ENCODE measurements at places on chromosomes 12 and 14.

- no peak for DNase-seq
These were observed 97.2 kb downstream of the LGMN start for GRCh38 chr14:92651106-92651757.

DNA sequence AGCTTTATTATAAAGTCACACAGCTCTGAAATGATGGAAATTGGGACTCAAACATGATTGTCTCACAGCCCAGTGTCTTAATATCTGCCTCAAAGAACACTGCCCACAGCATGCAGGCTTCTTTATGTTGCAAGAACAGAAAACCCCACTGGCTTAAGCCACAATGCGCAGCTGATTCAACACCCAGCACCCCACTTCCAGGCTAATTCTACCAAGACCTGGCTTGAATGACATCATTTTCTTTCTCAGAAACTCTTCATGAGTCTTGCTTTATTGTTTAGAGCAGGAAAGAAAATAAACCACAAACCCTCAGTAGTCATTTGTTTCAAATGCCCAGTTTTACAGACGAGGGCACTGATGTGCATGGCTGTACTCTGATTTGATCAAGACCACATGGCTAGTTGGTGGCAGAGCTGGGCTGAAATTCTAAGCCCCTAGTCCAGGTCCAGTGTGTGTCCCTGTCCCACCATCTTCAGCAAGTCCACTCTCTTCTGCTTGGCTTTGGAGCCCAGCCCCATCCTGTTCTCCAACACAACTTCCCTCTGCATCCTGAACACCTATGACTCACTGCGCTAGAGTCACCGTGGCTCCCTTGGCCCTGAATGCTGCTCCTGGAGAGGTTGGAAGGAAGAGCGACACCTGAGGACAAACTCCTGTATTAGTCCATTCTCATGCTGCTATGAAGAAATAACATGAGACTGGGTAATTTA is 50.3 kb upstream of the SRSF5 start:
- DNase-seq, result peak; percentile 96

GRCh38 chr12:93231938-93232337 is 145.8 kb upstream of the NUDT4 start:
- DNase-seq, result no peak

GRCh38 chr14:25050269-25051150 is 563 bp upstream of the STXBP6 start:
- DNase-seq, result peak; percentile 75

DNA sequence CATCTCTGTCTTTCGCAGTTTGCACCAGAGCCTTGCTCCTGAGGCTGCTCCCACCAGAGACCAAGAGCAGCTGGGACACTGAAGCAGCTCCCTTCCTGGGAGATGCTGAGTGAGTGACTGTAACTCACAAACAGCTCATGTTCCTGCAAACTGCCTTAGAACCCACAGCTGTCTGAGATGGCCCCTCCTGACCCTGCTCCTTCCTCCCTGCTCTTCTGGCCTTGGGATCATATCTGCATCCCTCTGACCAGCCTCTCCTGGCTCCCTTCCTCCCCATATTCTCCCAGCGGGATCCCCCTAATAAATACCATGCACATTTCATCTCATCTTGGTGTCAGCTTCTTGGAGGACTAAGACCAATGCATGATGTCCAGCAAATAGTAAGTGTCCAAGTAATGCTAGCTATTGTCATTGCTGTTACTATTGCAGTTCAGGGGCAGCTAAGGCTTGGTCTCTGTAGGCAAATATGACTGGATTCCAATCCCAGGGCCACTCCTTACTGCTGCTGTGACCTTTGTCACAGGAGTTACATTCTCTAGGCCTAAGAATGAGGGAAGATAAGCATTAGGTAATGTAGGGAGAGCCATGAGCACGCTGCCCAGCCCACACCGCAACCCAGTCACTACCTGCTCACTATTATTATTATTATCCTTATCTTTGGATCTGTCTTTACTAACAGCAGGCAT is 47.9 kb downstream of the SYNE3 start:
- no peak for DNase-seq

Data from AG10803 (cell line).